ENCODE measurements at places on chromosomes 11 and 22.

DNA sequence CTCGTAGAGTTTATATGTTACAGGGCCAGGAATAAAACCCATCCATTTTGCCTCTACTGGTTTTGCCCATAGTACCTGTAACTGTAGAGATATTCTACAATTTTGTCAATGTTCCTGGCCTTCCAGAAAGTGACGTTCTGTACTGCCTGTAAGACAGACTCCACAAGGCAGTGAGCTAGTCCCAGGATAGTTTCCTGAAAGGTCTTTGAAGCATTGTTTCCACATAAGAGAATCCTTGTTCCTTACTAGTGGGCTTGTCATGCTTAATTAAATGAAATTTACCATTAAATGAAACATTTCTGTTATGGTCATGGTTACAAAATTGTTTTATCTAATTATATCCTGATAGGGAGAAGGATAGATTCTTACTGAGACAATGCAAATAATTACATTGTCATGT is 80.4 kb downstream of the HSD17B12 start:
- no peak for DNase-seq

DNA sequence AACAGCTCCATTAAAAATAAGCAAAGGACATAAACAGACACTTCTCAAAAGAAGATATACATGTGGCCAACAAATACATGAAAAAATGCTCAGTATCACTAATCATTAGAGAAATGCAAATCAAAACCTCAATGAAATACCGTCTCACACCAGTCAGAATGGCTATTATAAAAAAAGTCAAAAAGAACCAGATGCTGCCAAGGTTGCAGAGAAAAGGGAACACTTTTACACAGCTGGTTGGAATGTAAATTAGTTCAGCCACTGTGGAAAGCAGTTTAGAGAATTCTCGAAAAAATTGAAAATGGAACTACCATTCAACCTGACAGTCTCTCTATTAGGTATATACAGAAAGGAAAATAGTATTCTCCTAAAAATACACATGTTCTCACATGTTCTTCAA is 102.4 kb upstream of the FIBIN start:
- DNase-seq = no peak

- no peak for DNase-seq
These were observed 2.6 kb downstream of the AP1B1 start for GRCh38 chr22:29385748-29386147.

- no peak for DNase-seq
These were observed 1.2 kb upstream of the AHNAK start for GRCh38 chr11:62547691-62548281.

DNA sequence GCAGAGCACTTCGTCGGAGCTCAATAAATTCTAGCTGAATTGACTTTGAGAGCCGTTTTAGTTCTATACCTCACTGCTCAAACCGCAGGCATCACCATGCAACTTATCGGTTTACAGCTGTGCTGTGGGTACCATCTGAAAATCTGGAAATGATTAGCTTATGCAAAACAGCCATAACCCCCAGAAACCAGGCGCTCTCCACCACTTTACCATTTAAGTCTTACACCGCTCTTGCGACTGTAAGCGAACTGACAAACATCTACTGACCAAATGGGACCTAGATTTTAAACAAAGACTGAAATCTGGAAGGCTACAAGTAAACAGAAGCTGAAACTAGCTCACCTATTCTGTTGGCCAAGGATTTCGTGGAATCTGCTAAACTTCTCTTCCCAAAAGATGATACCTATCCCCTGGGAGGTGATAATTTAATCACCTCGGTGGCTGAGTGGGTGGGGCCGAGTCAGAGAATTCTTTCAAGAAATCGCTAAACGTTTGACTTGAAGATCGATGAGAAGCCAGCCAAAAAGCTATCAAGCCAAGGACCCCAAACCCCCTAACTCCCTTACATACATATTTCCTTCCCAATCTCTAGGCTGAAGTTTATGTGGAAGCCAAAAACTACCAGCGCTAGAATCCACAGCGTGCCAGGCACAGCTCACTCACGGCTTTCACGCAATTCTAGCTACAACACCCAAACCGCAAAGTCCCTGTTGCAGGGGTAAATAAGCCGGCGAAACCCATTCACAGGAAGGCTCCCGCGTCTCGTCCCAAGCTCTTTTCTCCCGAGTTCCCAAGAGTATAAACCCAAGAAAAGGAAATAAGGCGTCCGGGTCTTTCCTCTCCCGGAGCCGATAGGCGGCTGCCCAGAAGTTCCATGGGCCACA is 644 bp downstream of the SPTY2D1 start:
- DNase-seq = no peak

DNA sequence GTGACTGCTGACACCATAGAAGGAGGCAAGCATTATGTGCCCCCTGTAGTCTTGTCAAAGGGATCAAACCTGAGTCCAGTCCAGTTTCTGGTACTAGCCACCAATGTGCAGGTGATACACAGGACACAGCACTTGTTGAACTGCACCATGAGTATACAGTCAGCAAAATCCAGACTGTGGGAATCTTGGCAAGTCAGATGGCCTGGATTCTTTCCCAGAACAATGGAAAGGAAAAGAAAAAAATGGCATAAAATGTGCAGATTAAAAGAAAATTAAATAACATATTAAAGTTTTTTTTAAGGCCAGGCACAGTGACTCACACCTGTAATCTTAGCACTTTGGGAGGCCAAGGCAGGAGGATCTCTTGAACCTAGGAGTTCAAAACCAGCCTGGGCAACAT is 16.8 kb downstream of the CRY2 start:
- no peak for DNase-seq

- peak; percentile 39 for DNase-seq
These were observed 1.5 kb downstream of the RPL3 start for GRCh38 chr22:39317775-39318506.

DNA sequence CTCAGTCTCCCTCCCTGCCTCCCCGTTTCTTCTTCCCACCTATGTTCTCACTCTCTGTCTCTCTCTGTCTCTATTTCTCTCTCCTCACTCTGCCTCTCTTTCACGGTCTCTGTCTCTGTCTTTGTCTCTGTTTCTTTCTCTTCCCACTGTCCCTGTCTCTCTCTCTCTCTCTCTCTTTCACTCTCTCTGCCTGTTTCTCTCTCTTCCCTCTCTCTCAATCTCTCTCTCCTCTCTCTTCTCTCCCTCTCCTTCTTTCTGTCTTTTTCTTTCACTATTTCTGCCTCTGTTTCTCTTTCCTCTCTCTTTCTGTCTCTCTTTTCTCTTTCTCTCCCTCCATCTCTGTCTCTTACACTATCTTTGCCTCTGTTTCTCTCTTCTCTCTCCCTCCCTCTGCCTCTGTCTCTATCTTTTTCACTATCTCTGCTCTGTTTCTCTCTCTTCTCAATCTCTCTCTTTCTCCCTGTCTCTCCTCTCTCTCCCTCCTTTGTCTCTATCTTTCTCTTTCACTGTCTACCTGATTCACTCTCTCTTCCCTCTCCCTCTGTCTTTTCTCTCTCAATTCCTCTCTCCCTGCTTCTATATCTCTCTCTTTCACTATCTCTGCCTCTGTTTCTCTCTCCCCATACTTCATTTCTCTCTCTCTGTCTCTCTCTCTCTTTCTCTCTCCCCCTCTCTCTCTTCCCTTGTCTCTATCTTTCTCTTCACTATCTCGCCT is 5.4 kb downstream of the APLNR start:
- no peak for DNase-seq
